ENCODE measurements at places on chromosomes 3 and 15. TPM values are rescaled to one million over a fixed set of nuclear protein-coding genes. Genes with fewer than 3 reads are reported as not detected.

TM4SF1 gene
- polyA plus RNA-seq, result 232 TPM

CCDC33 gene
- polyA plus RNA-seq, result not detected

XCR1 gene
- polyA plus RNA-seq, result not detected

BRPF1 gene
- polyA plus RNA-seq, result 5.7 TPM

GCNT3 gene
- polyA plus RNA-seq, result not detected

ABHD17C gene
- 30.8 TPM for polyA plus RNA-seq

QRICH1 gene
- 69.7 TPM for polyA plus RNA-seq

CRYGS gene
- polyA plus RNA-seq, result 2.0 TPM

GOLGA8J gene
- polyA plus RNA-seq, result not detected

GREM1 gene
- 2,326 TPM for polyA plus RNA-seq

GOLGA6L4 gene
- polyA plus RNA-seq, result 2.3 TPM

SPRED1 gene
- 15.1 TPM for polyA plus RNA-seq

DNA sequence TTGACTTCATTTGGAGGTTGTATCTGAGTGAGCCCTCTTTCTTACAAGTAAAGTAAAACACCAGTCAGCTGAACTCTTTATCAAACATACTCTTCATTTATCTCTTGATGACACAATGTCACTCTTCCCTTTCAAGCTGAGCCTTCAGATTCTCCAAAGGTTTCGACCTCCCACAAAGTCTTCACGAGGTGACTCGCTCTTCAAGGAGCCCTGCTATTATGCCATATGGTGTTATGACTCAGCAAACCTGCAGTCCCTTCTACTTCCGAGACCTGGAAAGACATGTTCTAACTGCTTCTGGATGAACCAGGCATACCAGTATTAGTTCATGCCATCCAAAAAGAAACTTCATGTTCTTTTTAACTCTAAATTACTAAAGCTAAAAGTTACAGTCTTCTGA lies 23.1 kb downstream of the AADAC start:
- DNase-seq, result peak; percentile 41

GRCh38 chr15:69388260-69388705 lies 25.9 kb upstream of the KIF23 start:
- DNase-seq, result no peak

GRCh38 chr3:45659661-45660566 lies 29.3 kb upstream of the SACM1L start:
- peak; percentile 94 for DNase-seq

- no peak for DNase-seq
These were observed 225.8 kb upstream of the ALCAM start for GRCh38 chr3:105140899-105141367.

GRCh38 chr3:126293370-126294082 lies 63.7 kb downstream of the KLF15 start:
- DNase-seq, result no peak

- DNase-seq, result peak; percentile 51
These were observed 19.2 kb upstream of the SYNM start for GRCh38 chr15:99085413-99086326.

DNA sequence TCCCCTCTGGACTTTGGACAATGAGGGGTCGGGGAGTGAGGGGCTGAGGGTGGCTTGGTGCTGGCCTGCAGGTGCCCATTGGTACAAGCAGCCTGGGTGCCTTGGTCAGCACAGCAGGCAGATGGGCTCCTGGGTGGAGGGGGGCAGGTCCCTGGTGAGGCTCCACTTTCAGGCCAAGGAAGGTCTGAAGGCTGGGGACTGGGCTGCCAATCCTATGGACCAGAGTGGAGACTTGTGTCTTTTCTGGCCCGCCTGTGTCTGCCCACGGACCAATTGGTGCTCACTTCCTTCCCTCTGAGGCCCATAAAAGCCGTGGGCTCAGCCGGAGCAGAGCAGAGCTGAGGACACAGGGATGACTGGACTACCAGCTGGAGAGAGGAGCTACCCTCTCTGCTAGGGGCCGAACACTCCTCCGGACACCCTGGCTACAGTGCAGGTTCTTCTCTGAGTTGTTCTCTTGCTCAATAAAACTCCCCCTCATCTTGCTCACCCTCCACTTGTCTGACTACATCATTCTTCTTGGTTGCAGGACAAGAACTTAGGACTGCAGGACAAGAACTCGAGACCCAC lies 31.9 kb upstream of the IREB2 start:
- DNase-seq, result no peak

DNA sequence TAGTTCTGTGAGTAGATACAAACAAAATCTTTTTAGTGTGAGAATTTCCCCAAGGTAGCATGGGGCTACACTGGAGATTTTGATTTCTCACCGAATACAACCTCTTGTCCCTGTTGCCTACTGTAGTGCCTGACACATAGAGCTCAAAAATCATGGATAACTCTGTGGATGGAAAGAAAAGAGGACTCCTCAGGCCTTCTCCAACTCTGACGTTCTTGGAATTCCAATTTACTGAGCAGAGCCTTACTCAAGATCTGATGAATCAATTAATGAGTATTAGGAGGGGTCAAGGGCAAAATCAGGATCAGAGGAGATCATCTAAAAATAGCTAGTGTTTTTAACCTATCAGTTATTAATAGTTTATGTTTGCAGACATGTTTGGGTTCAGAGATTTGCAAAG lies 46.7 kb upstream of the PYDC2 start:
- DNase-seq, result no peak

DNA sequence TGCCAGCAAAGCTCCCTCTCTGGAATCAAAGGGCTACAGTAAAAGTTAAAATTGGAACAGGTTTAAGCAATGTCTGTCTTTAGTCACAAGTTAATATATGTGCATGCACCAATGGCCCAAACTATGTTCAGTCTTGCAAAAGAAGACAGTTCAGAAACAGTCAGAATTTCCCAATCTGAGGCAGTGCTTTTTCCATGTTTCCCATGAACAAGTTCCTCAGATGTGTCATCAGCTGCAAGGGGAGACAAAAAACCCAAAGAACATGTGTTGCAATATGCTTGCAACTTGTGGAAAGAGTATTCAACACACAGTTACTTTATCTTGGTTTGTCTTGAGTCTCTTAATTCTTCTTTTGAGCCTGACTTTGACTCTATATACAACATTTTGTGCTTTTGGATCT lies 148.4 kb downstream of the USP13 start:
- DNase-seq, result peak; percentile 85

DNA sequence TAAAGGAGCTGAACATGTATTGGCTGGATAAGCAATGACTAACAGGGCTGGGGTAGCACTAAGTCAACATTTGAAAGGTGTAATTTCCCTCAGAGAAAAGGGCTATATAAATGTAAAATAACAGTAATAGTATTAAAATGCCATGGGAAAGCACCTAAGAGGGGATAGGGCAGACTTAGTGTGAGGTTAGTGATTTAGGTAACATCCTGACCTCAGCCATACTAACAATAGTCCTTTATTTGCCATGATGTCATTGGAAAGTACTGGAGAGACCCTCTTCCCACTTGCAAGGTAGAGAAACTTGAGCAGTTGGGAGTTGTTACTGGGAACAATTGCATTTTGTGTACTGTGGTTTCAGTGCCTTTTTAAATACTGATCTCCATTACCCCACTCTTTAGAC lies 103.4 kb downstream of the LSAMP start:
- DNase-seq, result no peak
